Smooth muscle cell of trachea (primary cell): ENCODE measurements at places on chromosomes 5 and 9. TPM values are rescaled to one million over a fixed set of nuclear protein-coding genes. Genes with fewer than 3 reads are reported as not detected.

QRFP gene
- total RNA-seq = not detected in 2 replicates

TICAM2 gene
- total RNA-seq = 7.6 and 11.8 TPM in 2 replicates

CFAP157 gene
- 0.17 TPM in 1 of 2 replicates, not detected in the other for total RNA-seq

LURAP1L gene
- 41.6 and 63.7 TPM in 2 replicates for total RNA-seq

OMD gene
- 0.33 and 0.73 TPM in 2 replicates for total RNA-seq

ARL15 gene
- 27.6 and 40.5 TPM in 2 replicates for total RNA-seq

C9orf152 gene
- total RNA-seq = 0.17 TPM in 1 of 2 replicates, not detected in the other

PCDHB16 gene
- 0.15 and 0.50 TPM in 2 replicates for total RNA-seq

APBA1 gene
- 14.7 and 21.0 TPM in 2 replicates for total RNA-seq

SPINK5 gene
- total RNA-seq = not detected in 2 replicates

NCBP1 gene
- total RNA-seq = 36.4 and 46.7 TPM in 2 replicates

BARX1 gene
- total RNA-seq = not detected in 2 replicates

CATSPER3 gene
- total RNA-seq = 0.17 TPM in 1 of 2 replicates, not detected in the other

ANGPTL2 gene
- 49.6 and 184 TPM in 2 replicates for total RNA-seq

PAEP gene
- total RNA-seq = not detected in 2 replicates

IFNB1 gene
- not detected in 2 replicates for total RNA-seq

FAM151B gene
- 3.8 and 5.0 TPM in 2 replicates for total RNA-seq

CCL19 gene
- total RNA-seq = not detected in 2 replicates
